Stimulated activated CD4-positive, alpha-beta T cell treated with anti-CD3 and anti-CD28 coated beads, Interleukin-1b, Interleukin-23, amount 100 ng/mL, for 1 hour (primary cell): ENCODE measurements at places on chromosomes 16 and 17.

DNA sequence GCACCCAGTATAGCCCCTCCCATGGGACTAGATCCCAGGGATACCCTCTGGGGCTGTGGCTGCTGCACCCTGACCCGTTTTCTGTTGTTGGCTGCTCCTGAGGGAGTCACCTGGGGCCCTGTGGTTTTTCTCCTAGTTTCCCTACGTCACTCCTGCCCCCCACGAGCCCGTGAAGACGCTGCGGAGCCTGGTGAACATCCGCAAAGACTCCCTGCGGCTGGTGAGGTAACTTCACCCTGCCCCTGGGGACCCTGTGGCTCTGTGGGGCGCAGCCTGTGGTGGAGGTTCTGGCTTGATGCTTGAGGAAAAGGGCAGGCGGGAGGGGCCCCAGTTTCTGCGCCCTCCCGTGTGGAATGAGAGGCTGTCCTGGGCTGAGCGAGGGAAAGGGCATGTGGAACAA, 27.2 kb downstream of the MGRN1 start:
- no peak for DNase-seq

DNA sequence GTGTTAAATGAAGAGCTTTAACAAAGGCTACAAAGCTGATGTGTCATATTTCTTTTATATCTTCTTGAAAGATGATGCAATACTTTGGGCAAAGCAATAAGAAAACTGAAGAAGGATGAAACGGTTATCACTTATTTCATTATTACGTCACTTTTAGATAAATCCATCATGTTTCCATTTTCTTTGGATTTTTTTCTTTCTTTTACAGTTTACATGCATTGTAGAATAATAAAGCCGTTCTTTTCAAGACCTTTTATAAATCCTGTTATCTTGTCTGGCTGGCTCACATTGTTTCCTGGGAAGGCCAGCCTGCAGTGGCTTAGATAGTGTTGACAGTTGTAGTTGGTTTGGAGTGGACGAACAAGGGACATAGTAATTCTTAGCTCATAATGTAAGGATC, 28.9 kb downstream of the TANC2 start:
- DNase-seq, result no peak

DNA sequence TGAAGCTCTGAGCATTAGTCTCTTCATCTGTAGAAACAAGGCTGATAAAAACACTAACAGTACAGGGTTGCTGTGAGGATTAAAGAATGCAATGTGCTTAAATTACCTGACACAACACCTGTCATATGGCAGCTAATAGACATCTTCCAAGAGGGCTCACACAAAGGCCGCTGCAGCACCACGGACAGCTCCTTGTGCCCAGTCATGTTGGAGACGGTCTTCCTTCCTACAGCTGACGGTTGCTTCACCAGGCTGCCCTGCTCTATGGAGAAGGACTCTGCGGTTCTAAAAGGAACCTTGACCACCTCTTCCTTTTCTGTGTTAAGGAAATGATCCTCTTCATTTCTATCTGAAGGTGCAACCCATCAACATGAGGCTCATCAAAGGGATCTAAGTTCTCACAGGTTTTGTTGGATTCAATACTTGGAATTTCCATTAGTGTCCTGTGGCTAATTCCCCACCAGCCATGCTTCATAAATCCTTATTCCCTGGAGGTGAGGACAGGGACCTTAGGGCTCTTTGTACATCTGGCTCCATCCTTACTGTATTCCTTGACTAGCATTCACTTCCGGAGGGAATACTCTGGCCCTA, 138.9 kb upstream of the CES5A start:
- DNase-seq, result peak; percentile 2

- no peak for DNase-seq
These were observed 10.0 kb downstream of the TNFAIP1 start for GRCh38 chr17:28345419-28346198.

GRCh38 chr17:27038676-27039075, 255.2 kb upstream of the WSB1 start:
- DNase-seq, result no peak

DNA sequence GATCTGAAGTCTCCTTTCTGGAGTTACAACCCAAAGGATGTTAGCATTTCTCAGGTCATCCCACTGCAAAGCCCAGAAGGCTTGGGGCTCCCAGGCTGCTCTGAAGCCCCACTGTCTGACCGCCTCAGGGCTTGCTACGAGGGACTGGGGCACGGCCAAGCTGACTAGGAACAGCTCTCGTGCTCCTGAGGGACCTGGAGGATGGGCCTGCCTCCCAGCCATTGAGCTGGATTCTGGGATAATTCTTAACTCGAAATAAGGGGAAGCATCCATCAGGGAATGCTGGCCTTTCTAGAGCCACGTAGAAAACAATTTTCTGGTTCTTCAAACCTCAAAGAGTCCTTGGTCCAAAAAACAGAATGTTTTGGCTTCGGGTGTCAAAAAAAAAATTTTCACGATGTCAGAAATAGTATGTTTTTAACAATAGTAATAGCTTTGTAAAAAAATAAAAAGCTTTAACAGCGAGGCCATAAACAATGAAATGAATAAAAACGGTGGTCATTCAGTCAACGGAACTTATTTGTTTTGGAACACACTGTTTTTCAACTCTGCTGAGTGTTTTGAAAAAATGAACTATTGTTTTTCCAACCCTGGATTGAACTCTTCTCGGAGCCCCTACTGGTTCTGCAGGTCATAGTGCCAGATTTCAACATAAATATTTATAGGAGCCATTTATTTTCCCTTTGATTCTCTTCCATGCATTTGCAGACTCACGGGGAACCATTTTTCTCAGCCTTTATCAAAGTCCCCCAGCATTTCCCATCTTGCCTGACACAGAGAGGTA, 16.4 kb upstream of the HERPUD1 start:
- DNase-seq, result no peak

DNA sequence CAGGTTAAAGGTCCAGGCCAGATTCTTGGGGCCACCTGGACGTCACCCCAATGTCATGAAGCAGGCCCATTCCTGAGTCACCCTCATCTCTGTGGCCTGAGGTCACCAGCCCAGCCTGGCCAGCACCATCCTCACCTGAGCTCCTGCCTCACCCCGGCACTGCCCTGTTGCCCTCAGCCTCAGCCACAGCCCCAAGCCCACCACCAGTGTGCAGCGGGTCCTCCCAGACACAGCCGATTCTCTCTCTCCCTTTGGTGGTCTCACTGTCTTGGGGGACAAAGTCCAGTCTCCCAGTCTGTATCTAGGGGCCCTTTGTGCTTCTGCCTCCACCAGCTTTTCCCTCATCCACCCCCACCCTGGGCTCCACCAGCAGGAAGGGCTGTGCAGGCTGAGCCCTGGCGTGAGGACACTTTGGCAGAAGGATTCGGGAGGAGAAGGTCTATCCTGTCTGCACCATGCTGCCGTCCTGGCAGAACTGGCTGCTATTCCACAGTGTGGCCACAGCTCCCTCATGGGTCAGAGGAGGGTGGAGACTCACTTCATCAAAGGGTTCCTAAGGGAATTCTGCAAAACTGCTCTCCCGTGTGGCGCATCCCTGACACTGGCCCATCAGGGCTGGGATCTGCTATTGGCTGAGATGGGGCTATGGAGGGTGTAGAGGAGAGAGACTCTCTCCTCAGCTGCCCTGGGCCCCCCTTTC, 64.3 kb downstream of the PRMT7 start:
- DNase-seq, result no peak

DNA sequence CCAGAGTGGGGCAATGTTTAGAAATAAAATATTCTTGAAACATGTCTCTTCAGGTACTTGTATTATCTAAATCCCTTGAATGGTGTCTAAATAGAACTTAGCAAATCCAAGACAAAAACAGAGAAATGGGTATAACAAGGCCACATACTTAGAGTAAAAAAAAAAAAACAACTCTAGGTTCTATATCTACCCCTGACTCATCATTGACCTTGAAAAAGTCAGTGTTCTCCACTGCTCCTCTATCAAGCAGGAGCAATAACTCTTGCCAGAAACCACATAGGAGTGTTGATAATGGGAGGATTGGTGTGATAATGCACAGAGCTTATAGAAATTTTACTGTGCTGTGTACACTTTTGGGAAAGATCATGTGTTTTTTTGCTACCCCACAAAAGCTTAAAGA, 296.6 kb upstream of the PMFBP1 start:
- DNase-seq, result no peak

DNA sequence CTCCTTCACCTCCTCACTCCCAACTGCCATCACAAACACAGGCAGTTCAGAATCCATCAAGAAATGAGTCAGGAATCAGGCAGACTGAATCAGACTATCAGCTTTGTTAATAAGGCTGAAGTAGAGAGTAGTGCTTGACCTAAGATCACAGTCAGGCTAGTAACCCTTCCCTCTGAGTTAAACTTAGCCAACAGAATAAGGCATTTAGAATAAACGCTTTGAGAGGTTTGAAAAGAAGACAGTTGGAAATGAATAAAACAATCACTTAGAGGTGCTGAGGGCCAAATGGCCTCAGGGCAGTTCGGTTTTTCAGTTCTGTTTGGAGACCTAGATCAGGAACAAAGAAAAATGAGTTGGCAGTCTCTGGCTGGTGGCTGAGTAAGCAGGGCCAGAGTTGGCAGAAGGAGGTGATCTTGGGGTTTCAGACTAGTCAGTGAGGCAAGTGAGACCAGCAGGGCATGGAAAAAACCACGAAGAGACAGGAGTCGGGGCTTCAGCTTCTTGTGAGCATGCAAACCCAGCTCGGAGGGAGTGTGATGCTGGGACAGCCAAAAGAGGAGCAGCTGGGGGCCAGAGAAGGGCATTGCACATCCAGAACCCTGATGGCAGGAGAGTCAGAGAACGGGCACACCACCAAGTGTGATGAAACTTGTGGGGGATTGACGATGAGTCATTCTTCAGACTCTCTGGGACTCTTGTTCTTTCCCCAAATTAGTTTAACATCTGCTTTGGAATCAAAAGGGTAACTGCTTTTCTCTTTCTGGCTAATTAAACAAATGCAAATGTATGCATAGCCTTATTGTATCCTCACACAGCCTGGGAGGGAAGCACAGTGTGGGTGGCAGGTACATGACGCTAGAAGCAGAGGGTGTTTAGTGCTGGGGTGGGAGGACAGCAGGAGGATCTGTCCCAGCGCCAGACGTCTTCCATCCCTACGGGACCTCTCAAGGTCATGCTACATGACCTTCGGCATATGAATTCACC, 54.8 kb downstream of the SPECC1 start:
- DNase-seq, result no peak

- DNase-seq, result no peak
These were observed at the start of gene PRSS36 for GRCh38 chr16:31149894-31150890. PRSS36 (minus strand) TSS chr16:31150066; CDS start chr16:31150035, 31 bp downstream.

DNA sequence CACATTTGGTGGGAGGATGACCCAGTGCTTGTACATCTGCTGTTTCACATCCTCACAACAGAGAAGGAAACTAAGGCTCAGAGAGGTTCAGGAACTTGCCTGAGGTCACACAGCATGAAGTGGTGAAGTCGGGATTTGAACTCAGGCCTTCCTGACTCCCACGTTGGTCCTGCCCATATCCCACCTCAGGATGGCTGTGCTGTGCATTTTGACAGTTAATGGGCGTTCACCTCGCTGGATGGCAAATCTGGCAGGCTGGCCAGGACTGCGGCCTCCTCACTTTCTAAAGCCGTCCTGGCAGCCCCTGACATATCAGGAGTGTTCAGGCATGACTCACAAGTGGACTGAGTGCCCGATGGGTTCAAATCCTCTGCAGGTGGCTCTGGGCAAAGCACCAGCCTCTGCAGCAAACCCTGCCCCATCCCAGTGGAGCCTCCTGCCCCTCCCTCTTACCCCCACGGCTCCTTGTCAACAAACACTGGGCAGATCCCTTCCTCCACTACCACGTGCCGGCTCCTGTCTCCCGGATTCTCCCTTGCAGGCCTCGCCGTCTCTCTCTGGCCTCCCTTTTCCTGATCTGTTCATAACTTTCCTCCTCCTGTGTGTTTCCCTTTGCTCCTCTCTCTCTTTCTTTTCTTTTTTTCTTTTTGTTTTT, 29.2 kb downstream of the SOCS3 start:
- DNase-seq, result no peak

DNA sequence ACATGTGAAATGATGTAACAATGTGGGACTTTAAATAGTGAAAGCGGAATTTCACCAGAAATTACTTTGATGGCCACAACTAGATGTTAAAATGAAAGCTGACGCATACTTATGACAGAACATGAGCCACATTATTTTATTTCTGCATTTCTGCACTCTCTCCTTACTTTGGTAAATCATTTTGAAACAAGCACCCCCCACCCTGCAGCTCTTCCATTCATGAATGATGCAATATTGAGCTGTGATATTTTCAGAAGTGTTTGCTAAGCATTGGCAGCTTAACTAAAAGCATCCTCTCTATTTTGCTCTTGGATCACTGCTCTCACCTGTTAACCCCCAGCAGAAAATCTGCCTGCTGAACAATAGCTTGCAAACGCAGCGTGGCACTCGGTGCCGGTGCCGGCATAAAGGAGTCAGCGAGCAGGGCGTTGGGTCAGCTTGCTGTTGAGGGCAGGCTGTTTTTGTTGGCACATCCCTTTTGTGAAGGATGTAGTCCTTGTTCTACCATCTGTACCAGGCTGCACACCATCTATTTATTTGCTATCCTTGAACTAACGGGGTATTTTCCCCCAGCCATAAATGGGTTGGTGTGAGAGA, 30.8 kb upstream of the CBLN1 start:
- no peak for DNase-seq

DNA sequence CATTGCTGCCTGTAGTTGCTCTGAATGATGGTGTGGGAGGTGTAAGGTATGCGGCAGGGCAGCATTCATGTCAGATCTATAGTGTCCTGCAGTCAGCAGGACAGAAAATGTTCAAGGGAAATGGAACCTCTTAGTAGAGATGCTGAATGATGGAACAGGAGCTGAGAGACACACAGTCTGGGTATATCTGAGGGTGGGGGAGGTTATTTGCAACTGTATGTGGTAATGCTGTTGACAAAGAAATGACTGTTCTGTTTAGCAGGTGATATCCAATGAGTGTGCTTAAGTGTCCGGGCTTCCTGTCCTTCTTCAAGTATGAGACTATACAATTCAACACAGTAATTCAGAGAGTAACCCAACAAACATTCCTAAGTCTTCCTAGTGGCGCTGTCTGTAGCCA, 46.6 kb downstream of the STH start:
- no peak for DNase-seq

DNA sequence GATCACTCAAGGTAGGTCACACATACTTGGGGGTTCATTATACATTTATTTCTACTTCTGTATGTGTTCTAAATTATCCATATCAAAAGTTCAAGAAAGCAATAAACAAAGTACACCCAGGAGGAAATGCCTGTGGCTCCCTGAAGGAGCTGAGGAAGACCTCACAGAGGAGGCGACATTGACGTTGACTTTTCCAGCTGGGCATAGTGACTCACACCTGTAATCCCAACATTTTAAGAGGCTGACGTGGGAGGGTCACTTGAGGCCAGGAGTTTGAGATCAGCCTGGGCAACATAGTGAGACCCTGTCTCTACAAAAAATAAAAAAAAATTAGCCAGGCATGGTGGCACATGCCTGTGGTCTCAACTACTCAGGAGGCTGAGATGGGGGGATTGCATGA, 16.3 kb downstream of the ITGAD start:
- no peak for DNase-seq
